Breast epithelium (tissue), 4 donors: ENCODE measurements at places on chromosomes 11 and 22.

- no peaks in the 10 kb centered on the region for H3K36me3 ChIP-seq
- H3K4me3 ChIP-seq: no peak overlapping the region
- DNase-seq: no peak
- no peaks in the 10 kb centered on the region for H3K27me3 ChIP-seq
Observed at GRCh38 chr22:20203552-20204201, 52.8 kb upstream of the CCDC188 start.

GRCh38 chr11:126465573-126466188, 110.2 kb downstream of the ST3GAL4 start:
- H3K27ac ChIP-seq: no peak overlapping the region
- H3K36me3 ChIP-seq: no peaks in the 10 kb centered on the region
- H3K27me3 ChIP-seq: no peaks in the 10 kb centered on the region

DNA sequence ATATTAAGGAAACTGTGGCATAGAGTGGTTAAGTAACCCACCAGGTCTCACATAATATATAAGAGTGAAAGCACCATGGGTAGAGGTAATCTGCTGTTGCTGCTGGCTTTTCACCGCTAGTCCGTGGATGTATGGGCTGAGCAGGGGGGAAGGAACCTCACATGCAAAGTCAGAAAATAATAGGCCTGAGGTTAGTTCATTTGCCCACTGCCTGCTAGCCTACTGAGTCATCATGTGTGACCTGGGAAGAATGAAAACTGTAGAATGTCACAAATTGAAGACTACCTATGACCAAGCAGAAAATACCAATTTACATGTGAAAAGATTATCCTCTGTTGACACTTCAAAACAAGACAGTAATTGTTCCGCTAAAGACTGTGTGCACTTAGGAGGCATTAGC, 560.1 kb upstream of the FAT3 start:
- no peak for DNase-seq
- H3K36me3 ChIP-seq: no peaks in the 10 kb centered on the region
- H3K27me3 ChIP-seq: no peaks in the 10 kb centered on the region
- no peak overlapping the region for H3K27ac ChIP-seq

- no peak for DNase-seq
- H3K36me3 ChIP-seq: no peaks in the 10 kb centered on the region
- H3K27me3 ChIP-seq: no peaks in the 10 kb centered on the region
- no peak overlapping the region for H3K4me3 ChIP-seq
- H3K4me1 ChIP-seq: no peaks in the 10 kb centered on the region
Observed at GRCh38 chr11:70778883-70779282, 380.6 kb downstream of the CTTN start.
